ENCODE measurements at places on chromosomes 13 and 19.

GRCh38 chr13:44068169-44068568 lies 188.5 kb downstream of the LACC1 start:
- no peak for DNase-seq

GRCh38 chr13:113736258-113736731 lies 22.7 kb upstream of the TMEM255B start:
- DNase-seq: no peak

DNA sequence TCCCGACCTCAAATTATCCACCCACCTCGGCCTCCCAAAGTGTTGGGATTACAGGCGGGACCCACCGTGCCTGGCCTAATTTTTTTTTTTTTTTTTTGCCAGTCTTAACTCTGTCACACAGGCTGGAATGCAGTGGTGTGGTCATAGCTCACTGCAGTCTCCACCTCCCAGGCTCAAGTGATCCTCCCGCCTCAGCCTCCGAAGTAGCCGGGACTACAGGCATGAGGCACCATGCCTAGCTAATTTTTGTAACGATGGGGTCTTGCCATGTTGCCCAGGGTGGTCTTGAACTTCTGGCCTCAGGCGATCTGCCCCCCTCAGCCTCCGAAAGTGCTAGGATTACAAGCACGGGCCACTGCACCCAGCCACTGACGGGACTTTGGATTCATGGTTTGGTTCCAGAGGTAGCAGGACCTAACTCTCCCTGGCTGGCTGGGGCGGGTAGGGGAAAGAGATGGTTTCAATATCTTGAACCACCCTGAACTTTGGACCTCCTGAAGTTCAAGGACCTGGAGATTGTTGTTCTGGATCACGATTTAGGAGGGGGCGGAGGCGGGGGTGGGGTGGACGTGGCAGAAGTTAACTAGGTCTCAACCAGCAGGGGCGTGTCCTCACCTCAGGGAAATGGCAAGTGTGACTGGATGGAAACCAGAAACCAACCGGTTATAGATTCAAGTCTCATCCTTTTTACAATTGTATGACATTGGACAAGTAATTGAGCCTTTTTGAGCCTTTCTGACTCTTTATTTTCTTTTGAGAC lies 40.8 kb downstream of the IER2 start:
- no peak for DNase-seq

- DNase-seq: peak; percentile 18
Observed at GRCh38 chr19:5480427-5480836, 25.2 kb downstream of the ZNRF4 start.

DNA sequence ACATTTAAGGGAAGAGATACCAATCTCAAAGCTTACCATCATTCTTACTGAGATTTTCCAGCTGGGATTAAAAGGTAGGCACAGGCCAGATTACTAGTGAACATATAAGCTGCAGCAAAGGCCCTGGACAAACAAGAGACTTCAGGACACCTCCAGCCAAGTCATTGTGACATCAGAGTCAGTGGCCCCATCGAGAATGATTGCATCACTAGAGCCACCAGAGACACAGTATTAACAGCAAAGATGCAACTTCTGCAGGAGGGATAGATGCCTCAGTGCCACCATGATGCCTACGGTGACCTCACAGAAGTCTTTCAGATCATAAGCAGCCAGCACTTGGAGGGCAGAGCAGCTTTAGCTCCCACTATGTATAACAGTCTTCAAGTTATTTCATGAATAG lies 8.6 kb downstream of the RUBCNL start:
- no peak for DNase-seq

DNA sequence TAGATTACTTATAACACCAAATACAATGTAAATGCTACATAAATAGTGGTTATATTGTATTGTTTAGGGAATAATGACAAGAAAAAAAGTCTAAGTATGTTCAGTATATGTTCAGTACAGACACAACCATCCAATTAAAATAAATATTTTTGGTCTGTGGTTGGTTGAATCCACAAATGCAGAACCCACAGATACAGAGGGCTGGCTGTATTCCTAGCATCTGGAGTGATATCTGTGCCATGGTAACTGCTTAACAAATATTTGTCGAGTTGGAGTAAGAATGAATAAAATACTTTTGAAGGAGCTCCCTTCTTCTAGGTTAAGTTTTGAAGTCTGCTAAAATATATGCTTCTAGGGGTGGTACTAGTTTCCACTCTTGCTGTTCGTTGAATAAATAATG lies 241.0 kb downstream of the KLF5 start:
- no peak for DNase-seq

- no peak for DNase-seq
Observed at GRCh38 chr13:65456150-65456912, 1773.8 kb downstream of the PCDH9 start.

DNA sequence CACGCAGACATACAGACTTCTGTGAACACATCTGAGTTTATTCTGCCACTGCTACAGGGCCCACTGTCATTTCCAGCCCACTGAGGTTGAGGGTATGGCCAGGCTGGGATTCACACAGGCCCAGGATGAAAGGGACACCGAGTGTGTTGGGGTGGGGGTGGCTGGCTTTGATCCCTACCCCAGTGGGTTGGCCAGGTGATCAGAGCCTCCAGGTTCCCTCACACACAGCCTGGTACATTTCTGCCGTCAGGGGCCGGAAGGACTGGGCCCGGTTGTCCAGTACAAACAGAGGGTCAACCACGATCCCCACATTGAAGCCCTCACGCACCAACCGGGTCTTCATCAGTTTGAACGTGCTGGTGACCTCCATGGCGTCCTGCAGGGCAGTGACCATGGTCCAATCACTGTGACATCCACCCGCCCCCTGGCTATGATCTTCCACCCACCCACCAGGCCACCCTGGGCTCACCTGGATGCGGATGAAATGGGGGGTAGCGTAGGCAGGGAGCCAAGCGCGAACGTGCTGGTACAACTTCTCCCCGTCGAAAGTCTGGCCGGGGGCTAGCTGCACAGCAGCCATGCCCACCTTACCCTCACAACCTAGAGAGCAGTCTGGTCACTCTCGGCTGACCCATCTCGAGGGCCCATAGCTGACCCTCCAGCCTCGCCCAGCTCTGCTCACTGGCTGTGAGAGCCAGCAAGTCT lies 13.3 kb downstream of the SLC27A5 start:
- DNase-seq: no peak

DNA sequence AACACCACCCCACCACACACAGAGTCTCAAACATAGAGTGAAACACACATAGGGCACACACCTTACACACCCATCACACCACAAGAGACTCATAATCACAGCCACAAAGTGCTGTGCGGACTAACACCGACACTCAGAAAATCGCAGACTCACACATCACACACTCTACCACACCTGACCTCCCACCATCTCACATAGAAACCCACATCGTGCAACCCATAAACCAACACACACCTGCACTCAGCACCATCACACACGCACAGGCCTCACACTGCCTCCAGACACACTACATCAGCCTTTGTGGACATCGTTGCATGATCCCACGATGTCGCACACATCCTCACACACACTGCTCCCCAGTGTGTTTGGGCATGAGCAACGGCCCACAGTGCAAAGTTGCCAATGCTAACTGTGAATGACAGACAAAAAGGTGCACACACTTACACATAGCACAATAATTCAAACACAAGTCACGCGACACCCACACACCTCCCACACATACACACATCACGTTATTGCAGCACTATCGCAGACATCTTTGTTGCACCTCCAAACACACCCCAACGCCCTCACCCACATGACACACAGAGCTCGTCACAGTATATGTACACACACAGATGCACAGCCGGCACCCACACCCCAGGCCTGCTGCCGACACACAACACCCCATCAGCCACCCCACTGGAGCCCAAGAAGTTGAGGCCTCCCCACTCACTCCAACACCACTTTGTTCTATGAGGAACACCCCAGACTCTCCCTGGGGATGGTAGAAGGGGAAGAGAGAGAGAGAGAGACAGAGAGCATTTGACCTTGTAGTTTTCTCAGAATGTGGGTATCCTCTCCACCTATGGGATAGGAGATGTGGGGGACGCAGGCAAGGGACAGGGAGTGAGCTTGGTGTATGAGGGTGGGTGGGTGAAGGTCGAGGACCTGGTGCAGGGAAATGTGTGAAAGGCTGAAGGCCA lies 1.2 kb upstream of the ATP1A3 start:
- no peak for DNase-seq

DNA sequence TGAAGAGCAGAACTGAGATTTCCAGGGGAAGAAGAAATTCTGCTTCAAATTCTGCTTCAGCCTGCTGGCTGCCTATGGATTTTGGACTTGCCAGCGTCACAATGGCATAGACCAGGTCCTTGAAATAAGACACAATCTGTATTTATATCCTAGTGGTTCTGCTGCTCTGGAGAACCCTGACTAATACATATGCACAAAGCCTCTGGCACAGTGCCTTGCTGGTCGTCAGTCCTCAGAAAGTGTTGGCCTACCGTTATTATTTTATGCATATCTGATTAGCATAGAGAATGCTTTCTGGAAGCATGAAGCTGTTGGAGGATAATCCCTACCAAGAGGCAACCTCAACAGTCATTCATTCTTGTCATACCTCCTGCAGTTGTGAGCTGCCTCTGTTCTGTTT lies 213.7 kb downstream of the B3GLCT start:
- DNase-seq: no peak

GRCh38 chr19:13906521-13906904 lies 512 bp downstream of the CC2D1A start:
- DNase-seq: no peak

- no peak for DNase-seq
Observed at GRCh38 chr19:1860042-1860775, 3.2 kb downstream of the KLF16 start.

DNA sequence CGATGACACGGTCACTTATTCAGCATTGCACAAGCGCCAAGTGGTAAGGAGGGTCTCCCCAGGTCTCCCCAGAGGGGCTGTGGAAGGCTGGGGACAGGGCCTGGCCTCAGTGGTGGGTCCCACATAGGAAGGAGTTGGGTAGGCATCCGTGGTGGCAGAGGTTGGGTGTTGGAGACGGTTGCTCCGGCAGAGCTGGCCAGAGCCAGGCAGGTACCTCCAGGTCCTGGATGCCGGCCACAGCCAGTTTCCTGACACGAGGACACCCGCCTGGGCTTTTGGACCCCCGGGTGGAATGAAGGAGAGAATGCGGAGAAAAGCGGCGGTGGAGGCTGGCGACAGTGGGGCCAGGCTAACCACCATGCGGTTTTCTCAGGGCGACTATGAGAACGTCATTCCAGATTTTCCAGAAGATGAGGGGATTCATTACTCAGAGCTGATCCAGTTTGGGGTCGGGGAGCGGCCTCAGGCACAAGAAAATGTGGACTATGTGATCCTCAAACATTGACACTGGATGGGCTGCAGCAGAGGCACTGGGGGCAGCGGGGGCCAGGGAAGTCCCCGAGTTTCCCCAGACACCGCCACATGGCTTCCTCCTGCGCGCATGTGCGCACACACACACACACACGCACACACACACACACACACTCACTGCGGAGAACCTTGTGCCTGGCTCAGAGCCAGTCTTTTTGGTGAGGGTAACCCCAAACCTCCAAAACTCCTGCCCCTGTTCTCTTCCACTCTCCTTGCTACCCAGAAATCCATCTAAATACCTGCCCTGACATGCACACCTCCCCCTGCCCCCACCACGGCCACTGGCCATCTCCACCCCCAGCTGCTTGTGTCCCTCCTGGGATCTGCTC lies 1.3 kb upstream of the FFAR1 start:
- DNase-seq: peak; percentile 55

GRCh38 chr19:3637621-3638020 lies 11.0 kb upstream of the CACTIN start:
- DNase-seq: no peak

- DNase-seq: no peak
Observed at GRCh38 chr19:41238244-41238643, 19.2 kb downstream of the AXL start.

DNA sequence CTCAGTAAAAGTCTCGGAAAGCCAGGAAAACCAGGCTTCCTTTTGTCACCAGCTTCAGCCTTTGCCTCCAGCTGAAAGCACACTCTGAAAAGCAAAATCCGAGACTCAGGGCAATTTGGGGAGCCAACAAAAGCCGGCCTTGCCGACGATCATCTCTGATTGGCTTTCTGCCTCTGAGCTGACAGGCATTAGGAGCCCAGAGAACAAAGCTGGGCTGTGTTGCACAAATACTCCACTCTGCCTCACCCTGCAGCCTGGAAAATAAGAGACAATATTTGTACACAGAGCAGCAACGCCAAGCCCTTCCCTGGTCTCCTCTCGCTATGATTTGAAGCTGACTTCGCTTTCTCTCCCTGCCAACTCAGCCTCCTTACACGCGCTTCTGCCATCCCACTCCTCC lies 46.9 kb downstream of the CACNA1A start:
- DNase-seq: no peak

GRCh38 chr19:6754136-6754535 lies 13.1 kb downstream of the SH2D3A start:
- DNase-seq: no peak

- DNase-seq: no peak
Observed at GRCh38 chr13:70324519-70324918, 216.3 kb upstream of the KLHL1 start.

DNA sequence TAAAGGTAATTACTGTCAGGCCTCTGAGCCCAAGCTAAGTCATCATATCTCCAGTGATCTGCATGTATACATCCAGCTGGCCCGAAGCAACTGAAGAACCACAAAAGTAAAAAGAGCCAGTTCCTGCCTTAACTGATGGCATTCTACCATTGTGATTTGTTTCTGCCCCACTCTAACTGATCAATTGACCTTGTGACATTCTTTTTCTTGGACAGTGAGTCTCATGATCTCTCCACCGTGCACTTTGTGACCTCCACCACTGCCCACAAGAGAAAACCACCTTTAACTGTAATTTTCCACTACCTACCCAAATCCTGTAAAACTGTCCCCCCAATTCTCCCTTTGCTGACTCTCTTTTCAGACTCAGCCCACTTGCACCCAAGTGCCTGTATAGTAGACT lies 17.2 kb upstream of the CXCL17 start:
- no peak for DNase-seq

GRCh38 chr19:800360-801029 lies 3.2 kb downstream of the PTBP1 start:
- DNase-seq: no peak

DNA sequence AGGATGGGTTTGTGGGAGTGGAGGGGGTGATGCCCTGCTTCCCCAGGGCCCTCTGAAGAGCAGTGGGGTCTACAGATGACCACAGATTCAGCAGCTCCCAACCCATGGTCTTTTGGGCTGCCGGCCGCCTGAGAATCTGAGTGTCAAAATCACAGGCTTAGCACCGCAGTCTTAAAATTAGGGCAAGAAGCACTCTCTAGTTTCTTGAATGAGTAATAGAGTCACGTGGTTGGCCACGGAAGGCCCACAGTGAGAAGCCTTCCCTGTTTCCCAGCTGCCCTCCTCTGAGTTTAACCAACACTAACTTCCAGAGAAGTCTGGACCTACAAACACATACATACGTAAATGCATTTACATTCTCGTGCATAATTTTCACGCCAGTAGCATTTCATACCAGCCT lies 5.2 kb downstream of the PRMT1 start:
- DNase-seq: no peak

Measured in activated CD4-positive, alpha-beta T cell treated with anti-CD3 and anti-CD28 coated beads, Interleukin-2, Interleukin-4, amounts not matched to agents 100 ng/mL and 50 ng/mL, durations not matched to agents 16 hours and 8 hours (primary cell).